Activated T-helper 1 cell treated with Interleukin-2 at 50 U/mL for 16 hours (primary cell): ENCODE measurements at places on chromosomes 2 and 18.

DNA sequence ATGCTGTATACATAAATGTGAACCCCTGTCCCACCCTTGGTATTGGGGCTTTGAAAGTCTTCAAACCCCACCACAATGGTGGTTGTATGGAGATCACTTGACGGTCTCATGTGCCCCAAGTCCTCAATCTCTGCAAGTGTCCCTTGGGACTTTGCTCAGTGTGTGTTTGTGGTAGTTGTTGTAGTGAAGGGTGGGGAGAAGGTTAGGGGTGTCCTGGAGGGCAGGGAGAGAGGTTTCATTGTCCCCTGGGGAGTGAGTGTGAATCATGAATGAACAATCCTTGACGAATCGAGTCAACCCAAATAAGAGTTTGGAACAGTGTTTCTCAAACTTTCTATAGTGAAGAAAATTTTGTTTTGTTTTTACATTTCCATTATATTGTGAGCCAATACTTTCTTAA is 28.1 kb downstream of the COL4A3 start:
- no peak for DNase-seq

- DNase-seq = no peak
Observed at GRCh38 chr18:34807106-34807796, 97.2 kb downstream of the DTNA start.

DNA sequence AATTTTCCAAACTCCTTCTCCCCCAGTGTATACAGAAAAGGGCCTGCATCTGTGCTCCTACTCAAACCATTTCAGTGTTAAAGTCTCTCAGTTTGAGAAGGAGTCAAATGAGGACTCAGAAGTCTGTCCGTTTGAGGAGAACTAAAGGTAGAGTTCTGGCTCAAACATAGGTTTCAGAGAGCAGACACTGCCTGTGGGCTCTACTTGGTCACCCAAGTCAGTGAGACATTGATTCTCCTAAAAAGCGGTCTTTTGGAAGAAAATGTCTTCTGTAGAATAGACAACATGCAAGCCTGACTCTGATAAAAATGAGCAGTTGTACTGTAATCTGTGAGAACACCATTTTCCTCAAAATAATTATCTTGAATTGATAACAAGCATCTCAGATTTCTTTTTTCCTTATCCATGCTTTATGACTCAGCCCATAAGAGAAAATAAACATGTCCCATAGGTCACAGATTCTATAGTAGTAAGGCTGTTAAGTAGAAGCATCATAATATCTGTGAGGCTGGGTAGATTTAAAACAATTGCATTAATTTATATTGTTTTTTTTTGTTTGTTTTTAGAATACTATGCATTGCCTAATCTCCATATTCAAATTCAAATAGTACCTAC is 82.8 kb downstream of the ASXL3 start:
- DNase-seq = no peak

DNA sequence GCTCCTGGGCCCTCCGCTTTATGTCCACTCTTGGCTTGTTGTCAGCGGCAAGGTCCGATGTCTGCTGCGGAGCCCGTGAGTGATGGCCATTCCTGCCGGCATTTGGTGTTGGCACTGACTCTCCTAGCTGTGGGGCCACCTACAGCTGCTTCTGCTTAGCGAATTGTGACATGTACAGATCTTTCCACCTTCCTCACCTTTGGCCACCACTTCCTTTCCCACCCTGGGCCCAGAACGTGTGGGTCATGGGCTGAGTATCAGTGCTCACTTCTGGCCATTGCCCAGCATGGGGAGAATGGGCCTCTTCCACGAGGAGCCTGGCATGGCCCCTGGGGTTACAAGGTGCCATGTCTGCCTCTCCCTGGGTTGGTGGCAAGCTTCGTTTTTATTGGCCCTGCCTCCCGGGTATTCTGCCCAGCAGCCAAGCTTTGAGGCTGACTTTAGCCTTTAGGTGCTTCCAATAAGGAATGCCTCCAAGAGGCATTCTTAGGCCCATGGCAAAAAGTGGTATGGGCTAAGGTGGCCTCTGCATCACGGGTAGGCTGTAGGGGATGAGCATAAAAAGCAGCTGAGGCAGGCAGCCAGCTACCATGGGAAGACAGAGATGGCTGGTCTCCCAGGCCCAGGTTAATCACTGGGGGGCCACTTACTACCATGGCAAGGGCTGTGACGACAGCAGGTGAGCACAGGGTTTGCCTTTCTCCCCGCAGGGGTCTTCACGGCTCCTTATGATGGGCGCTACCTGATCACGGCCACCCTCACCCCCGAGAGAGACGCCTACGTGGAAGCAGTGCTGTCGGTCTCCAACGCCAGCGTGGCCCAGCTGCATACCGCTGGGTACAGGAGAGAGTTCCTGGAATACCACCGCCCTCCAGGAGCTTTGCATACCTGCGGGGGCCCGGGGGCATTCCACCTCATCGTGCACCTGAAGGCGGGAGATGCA is 65.8 kb downstream of the EMILIN2 start:
- DNase-seq = no peak

DNA sequence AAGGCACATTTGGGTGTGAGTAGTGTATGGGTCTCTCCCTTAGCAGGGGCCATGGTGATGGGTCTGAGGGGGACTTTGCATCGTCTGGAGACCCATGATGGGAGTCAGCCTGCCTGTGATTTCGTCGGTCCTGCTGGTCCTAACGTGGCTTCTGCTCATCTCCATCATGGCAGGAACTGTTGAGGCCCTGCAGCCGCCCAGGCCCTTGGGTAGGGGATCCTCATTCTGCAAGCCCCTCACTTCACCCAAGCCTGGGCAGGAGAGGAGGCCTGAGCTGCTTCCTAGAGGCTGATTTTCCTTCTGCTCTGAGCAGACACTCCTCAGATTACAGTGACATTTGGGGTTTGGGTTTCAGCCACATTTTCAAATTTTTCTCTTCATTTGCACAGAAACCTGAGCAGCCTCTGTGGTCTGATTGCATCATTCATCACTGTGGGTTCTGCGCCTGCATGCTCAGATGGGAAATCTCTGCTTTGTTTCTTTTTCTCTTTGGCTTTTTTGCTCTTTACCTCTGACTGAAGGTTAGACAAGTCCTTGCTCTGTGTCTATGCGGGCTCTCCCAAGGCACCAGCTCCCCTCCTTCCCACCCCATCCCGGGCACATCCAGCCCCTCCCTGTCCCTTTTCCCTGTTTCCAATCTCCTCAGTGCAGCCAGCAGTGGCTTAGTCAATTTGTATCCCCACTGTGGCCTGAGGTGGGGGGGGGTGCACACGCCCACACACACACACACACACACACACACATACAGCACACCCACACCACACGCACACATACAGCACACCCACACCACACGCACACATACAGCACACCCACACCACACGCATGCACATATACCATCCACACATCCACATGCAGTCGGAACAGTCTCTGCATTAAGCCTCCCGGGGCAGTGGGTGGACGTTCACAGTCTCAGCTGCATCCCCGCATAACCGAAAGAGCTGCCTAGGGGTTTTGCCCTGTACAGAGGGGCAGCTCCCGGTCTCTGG is 305.4 kb upstream of the HS6ST1 start:
- no peak for DNase-seq

DNA sequence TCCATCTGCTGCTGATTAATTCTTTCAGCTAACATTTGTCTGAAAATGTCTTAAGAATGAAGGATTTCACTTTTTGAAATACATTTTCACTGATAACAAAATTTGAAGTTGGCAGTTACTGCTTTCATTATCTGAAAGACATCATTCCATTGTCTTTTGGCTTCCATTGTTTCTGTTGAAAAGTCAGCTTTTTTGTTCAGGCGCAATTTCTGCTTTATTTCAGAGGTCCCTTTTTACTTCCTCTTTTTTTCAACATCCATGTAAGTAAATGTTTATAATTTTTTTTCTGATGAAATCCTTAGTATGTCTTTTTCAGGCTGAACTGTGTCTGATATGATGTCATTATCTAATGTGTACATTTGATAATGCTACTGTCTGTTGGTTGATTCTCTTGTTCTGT is 184.2 kb downstream of the RND3 start:
- no peak for DNase-seq

- no peak for DNase-seq
Observed at GRCh38 chr2:26471289-26471688, 6.6 kb downstream of the OTOF start.
